Uterus (tissue), 4 donors: ENCODE measurements at places on chromosomes 1 and 21. TPM values are rescaled to one million over a fixed set of nuclear protein-coding genes. Genes with fewer than 3 reads are reported as not detected.

- DNase-seq: no peak
These were observed 82.3 kb downstream of the CLIC4 start for GRCh38 chr1:24827379-24828135.

VWA1 gene
- 61.2 TPM for total RNA-seq

DNA sequence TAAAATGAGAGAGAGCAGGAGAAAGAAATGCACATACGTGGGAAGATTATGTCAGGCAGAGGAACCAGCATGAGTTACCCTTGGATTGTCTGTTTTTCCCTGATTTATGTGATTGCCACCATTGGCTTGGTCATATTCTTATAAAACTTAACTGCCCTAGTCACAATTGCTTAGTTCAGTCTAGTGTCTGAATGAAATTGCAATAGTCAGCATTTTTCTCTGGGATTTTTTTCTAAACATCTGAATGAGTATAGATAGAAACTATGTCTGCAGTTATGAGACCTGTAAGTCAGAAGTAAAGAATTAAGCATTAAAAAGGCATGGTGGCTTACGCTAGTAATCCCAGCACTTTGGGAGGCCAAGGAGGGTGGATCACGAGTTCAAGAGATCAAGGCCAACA is 889.8 kb downstream of the PLA2G4A start:
- DNase-seq: no peak

ADAMTS5 gene
- 64.1 TPM for total RNA-seq

- no peak for DNase-seq
These were observed 206.4 kb upstream of the PTGFR start for GRCh38 chr1:78284354-78284753.
